Activated T-helper 1 cell treated with anti-CD3 and anti-CD28 coated beads, Interleukin-2, amount 50 U/mL, for 16 hours (primary cell): ENCODE measurements at places on chromosomes 3 and 15.

- DNase-seq: no peak
Observed at GRCh38 chr15:55900019-55900418, 93.4 kb downstream of the NEDD4 start.

DNA sequence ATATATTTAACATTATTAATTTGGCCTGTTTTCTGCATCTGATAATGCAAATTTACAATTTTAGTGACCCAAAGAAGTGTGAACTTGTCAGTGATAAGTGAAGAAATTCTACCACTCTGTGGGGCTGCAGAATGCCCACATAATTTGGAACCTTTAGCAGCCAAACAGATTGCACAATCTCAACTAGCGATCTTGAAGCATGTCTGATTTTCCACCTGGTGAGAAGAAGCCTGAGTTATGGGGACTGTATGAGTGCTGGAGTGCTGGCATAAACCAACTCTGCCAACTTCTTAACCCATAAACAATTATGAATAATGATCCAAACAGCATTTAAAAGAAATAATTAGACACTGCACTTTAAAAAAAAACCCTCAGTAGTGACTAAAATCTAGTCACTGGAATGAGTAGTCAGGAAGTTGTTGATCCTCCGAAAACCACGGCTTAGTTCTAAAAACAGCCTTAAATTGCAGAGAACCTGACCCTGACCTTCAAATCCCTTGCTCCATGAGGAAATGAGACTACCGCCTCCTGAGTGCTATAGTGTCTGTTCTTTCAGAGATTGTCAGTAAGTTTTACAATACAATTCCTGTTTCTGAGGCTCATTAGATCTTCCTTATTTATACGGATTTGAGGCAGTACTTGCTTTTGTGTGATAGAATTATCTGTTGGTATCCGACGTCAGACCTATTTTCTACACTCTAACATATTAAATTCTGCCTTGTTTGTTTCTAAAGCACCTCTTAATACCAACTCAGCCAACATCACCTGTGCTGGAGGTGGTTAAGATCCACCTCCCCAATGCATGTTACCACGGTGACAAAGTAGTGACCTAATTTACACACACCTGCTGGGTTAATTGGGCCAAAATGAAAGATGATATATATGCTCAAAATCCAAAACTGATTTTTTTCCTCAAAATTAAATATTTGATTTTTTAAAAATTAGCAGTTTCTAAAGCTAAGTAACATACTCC, 267.7 kb downstream of the ZBTB20 start:
- DNase-seq: no peak

GRCh38 chr3:184680385-184681345, 31.2 kb downstream of the MAGEF1 start:
- no peak for DNase-seq

- DNase-seq: no peak
Observed at GRCh38 chr15:27937851-27938250, 161.3 kb downstream of the OCA2 start.

DNA sequence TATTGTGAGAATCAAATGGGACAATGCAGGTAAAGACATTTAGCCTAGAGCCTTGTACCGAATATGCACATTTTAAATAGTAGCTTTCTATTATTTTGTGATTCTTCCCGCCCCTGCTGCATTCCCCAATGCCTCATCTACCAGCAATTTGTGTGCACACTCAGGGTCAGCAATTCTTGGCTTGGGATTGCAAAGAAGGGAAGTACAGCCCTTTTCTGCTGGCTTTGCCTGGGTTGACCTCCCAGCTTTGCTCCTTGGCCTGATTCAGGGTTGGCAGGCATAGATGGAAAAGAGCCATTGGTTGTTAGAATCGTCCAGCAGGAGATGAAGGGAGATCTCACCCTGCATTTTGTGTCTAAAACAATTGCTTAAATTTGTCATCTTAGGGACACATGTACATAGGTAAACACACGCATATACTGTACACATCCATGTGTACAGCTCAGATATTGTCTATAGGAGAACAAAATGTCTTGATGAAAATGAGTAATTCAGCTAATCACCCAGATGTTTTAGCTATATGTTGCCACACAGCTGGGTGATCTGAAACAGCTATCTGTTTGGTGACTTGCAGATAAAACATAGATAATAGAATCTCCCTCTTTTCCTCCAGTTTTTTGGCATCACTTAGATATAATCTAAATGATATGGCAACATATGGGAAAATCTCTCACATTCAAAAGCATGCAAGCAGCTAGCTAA, 340.9 kb upstream of the TBL1XR1 start:
- no peak for DNase-seq

- no peak for DNase-seq
Observed at GRCh38 chr3:146163584-146163983, 2.6 kb upstream of the PLOD2 start.
